ENCODE measurements at places on chromosomes 3 and 15. TPM values are rescaled to one million over a fixed set of nuclear protein-coding genes. Genes with fewer than 3 reads are reported as not detected.

The ASB14 gene
- not detected for polyA plus RNA-seq

The LARP6 gene
- 23.6 TPM for polyA plus RNA-seq

The PP2D1 gene
- not detected for polyA plus RNA-seq

GRCh38 chr15:99566157-99566897, 543 bp downstream of the MEF2A start:
- DNase-seq = peak; percentile 37

DNA sequence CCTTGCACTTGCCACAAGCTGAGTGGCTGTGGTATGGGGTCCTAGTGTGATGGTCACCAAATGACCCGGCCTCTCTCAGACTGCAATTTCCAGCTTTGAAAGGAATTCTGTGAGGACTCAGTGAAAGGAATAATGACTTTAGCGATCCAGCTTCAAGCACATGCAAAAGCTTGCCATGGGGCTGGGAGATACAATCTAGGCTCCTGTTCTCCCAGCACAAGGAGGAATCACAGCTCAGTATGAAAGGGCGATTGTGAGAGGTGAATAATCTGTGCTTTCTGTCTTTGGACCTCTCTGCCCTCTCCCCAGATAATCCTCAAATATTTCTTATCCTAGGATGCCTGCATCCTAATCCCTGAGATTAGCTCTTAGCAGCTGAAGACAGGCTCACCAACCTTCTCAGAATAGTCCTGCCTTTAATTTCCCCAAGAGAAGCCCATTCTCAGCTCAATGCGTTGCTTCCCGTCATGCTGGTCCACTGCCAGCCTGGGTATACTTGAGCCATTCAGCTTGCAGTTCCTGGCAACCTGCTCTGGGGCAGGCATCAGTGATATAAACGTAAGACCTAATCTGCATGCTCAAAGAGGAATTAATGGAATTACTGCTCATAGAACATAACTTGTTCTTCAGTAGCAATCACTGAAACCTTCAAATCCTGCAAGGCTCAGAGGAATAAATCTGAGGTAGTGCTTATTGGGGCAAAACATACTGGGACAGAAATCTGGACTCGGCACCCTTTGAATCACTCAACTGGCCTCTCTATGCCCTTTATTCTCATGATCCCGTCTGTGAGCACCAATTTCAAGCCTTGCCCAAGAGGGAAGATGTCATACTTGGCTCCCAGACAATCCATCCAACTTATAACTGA, 15.1 kb downstream of the TLNRD1 start:
- no peak for DNase-seq

Measured in ovary (tissue), 10 donors.